Fibroblast of the aortic adventitia (primary cell): ENCODE measurements at places on chromosomes 4 and X. TPM values are rescaled to one million over a fixed set of nuclear protein-coding genes. Genes with fewer than 3 reads are reported as not detected.

PNMA5 gene
- not detected in 2 replicates for total RNA-seq

ARHGAP36 gene
- total RNA-seq = not detected in 2 replicates

NXF2B gene
- not detected in 2 replicates for total RNA-seq

DNA sequence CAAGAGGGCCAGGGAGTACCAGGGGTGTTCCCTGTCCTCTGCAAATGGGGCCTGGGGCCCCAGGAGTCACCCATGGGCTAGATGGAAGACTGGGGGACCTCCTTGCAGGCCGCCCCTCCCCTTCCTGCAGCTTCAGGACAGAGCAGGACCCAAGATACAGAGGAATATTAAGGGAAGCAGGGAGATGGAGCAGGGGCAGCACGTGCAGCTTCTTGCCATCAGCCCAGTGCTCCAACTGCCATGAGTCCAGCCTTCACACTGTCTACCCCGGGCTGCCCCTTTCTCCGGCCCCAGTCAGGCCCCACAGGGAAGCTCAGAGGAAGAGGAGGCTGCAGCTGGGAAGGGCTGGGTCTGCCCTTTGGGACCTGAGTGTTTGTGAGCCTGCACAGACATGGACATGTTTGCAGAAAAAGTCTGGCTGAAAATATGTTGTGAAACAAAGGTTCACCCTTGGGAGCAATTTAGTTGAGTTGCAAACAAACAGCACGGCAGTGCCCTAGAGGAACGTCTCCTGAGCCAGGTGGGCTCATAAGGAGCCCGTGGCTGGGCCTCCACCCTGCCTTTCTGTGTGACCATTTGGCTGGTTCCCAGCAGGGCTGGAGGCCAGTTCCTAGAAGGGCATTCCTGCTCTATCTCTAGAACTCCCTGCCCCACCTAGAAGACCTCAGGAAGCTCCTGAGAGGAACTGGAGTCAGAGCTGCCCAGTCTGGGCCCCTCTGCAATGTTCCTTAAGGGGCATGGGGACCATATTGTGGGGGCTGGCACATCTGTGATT is 8.9 kb downstream of the FATE1 start:
- no peak for DNase-seq

DNA sequence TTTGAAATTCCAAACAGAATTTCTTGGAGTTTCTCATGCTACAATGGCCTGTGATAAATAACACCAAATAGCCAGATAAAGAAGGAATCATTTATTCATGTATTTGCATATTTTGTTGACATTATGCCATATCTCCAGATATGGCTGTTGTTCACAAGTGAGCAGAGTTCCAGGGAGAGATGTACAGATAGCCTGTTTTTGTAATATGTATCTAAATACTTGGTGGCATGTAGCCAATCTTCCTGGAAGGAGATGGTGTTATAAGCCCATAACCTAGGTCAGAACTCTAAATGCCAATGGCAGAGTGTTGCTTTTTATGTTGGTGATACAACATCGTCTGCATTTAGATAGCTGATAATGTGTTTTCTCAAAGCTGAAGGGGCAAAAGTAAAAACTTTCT is 292.2 kb downstream of the FBXO8 start:
- no peak for DNase-seq

DNA sequence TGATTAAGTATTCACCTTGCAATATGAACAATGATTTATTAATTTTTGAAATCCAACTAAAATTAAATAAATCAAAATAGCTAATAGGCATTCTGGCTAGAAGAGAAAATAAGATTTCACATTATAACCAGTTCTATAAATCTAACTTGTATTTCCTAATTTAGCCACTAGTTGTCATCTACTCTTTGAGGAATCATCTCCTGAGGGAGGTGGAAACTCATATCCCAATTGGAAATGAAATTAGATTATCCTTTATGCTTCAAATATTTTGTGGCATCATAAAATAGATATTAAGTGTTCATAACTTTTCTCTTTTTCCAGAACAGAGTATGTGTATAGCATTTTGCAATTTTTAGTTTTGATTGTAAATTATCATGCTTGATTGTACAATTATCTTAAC is 558.5 kb upstream of the DIAPH2 start:
- DNase-seq = no peak

- DNase-seq = no peak
These were observed 83.1 kb downstream of the FAM53A start for GRCh38 chr4:1600811-1601532.

DNA sequence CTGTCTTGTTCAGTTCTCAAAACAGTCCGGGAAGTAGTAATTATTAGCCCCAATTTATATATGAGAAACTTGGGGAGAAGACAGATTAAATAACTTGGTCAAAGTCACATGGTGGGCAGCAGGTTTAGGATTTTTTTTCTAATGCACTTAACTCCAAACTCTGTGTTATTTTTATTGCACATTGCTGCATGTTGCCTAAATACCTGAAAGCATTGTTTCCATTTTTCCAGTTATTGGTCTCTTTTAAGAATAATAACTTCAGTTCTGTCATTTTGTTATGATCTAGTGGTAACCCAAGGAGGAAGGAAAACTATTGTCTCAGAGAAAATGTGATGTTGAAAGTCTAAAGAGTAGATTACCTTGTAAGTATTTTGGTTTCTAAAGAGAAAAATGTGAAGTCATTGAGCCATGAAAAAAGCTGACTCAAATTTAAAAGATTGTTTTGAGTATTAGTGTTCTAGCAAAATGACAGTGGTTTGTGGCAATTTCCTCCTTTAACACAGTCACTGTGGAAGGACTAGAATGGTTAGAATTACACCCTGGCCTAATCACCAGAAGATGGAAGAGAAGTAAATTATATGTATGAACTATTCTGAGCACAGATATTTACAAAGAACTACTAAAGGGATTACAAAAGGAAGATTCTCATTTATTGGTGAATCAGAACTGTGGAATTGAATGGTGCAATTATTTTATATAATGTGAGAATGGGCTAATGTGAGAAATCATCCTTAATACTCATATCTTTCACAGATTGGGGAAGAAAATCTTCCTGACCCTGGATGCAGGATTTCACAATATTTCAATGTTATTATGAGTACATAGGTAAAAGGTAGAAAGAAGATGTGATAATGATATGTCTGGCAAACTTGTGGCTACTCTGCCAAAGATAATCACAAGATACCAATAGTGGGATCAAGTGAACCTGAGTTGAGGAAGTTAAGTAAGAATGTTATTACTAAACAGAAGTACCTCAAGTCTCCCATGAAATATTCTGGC is 21.7 kb upstream of the CXCL8 start:
- peak; percentile 27 for DNase-seq

GRCh38 chr4:27176400-27176799 is 315.8 kb downstream of the STIM2 start:
- DNase-seq = peak; percentile 84
